Tongue (tissue), 3 donors: ENCODE measurements at places on chromosomes 2 and 18. TPM values are rescaled to one million over a fixed set of nuclear protein-coding genes. Genes with fewer than 3 reads are reported as not detected.

KCNIP3 gene
- total RNA-seq = 8.8 TPM

CFAP65 gene
- not detected for total RNA-seq

DOCK10 gene
- total RNA-seq = 13.8 TPM

LONRF2 gene
- 5.1 TPM for total RNA-seq

KCNJ13 gene
- total RNA-seq = not detected

PTPRM gene
- 109 TPM for total RNA-seq

HOXD10 gene
- total RNA-seq = 0.62 TPM

PROKR1 gene
- 1.0 TPM for total RNA-seq

AP1S3 gene
- 3.0 TPM for total RNA-seq

UGT1A5 gene
- total RNA-seq = 0.51 TPM

GALNT3 gene
- total RNA-seq = 8.7 TPM

CD207 gene
- not detected for total RNA-seq

THAP4 gene
- total RNA-seq = 27.5 TPM

VIT gene
- 23.1 TPM for total RNA-seq

COL3A1 gene
- total RNA-seq = 6,407 TPM

IL1RN gene
- total RNA-seq = 44.7 TPM

OTOS gene
- total RNA-seq = not detected
